ENCODE measurements at places on chromosomes 7 and 10.

DNA sequence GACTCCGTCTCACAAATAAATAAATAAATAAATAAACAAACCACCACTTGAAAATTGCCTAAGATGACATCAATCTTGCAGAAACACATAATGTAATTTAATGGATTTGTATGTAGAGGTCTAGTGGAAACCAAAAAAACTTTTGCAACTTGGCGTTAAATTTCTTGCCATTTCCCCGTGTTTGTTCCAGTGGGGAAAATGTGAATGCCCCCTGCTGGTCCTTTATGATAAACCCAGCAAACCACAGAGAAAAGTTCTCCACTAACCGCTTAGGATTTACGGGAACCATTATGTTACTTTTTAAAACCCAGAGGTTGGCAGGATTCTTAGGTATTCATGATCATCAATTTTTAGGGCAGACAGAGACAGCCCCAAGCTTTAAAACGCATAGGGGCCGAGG, 32.5 kb downstream of the LAMB4 start:
- no peak for DNase-seq

DNA sequence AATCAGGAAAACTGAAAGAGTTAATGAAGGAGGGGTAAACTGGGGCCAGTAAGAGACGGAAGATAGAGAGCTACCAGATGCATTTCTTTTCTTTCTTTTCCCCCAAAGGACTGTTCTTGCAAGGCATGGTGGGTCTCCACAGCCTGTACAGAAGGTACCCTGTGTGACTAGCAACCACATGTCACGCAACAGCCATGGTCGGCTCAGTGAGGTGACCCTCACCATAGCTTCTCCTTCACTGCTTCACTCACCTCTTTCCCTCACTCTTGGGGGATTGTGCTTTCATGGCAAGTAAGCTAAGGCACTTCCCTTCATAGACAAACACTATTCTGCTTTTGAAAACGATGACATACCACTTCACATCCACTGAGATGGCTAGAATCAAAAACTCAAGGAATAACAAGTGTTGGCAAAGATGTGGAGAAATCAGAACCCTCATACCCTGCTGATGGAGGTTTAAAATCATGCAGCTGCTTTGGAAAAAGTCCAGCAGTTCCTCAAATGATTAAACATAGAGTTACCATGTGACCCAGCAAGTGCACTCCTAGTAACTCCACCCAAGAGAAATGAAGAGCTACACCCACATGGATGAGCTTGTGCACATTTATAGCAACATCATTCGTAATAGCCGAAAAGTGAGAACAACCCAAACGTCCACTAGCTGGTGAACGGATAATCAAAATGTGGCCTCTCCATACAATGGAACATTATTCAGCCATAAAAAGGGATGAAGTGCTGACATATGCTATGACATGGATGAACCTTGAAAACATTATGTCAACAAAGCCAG, 3.8 kb upstream of the INSIG1 start:
- DNase-seq = no peak

DNA sequence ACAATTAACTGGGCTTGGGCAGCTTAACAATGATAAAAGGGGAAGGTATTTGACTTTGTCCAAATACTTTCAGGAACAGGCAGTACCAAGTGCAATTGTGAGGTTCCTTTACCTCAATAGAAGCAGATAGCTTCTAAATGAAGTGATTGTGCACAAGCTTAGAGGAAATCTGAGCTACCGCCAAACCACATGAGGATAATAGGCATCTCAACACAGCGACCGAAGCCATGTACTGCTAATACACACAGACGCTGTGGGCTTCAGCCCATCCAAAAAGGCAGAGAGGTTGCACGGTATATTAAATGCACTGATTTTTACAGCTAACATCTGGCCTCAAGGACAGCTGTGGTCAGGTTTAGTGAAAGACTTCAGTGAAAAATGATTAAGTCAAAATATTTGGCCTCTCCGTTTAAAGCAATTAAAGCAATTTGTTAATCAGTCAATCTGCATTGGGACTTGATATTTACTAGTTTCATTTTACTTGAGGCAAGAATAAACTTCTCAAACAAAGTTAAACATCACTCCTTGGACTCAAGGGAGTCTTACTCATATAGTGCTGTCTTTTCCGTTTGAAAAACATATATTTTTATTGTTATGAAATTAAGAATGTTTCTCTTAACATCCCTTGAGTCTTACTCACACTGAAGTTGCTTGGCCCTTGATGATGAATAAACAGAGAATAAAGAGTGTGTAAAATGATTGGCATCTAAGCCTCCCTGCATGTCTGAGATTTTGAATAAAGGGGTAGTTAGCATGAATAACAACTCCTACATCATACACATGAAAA, 306.3 kb downstream of the C7orf25 start:
- DNase-seq = no peak

DNA sequence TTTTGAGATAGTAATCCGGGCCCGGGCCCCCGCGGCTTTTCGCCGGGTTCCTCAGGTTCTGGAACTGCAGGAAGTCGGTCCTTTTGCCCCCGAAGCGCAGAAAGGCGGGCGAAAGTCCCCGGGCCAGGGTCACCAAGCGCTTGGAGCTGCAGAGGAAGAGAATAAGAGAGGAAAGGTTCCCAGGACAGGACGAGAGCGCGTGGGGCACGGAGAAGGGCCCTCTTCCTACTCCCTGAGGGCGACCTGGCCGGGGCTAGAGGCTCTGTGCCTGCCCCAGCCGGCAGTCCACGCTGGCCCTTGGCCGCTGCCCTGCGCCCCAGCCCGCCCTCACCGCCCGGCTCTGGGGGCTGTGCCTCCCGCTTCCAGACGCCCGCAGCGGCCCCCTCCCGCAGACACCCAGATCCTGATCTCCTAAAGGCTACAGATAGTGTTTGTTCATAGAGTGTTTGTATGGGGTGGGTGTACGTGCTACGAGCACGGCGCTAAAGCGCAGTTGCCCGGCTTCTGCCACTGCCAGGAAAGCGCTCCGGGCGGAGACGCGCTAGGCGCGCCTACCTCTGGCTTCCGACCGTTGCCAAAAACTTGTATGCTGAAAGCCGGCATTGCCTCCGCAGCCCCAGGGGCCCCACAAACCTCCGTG, 3.2 kb downstream of the HPSE2 start:
- DNase-seq = peak; percentile 30

DNA sequence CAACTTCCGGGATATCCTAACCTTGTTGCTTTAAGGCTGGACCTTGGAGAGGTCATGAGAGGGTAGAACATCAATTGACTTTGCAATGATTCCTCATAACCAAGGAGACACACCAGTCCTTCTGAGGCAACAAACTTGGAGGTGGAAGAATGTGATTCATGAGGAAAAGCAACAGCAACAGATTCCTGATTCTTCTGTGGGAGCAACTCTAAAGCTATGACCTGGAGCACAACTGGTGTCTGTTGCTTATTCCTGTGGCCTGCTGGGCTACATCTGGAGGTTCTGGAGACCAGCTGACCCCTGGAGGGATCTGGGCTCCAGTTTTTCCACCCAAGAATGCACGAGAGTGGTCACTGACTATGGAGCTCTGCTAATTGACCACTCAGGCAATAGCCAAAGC, 116.6 kb downstream of the CREB5 start:
- no peak for DNase-seq

DNA sequence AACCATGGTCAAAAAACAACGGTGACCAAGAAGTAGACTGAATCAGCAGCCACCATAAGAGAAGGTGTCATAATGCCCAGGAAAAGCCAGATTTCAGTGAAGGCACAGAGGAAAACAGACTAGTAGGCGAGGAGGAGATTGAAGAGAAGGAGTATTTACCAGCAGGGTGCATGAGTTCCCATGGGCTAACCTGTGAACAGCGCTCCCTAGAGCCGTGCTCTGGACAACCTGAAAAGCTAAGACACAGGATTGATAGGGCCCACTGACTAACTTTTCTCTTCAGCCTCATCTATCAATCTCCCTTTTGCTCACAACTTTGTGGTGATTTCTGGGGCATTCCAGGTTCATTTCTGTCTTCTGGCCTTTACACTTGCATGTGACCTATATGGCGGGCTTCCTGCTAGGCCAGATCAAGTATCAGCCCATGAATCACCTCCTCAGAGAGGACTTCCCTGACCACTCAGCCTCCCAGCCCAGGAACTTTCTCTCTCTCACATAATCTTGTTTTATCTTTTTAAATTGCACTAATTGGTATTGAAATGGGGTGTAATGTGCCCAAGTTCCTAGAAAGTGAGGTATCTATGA, 12.8 kb downstream of the ANKRD22 start:
- no peak for DNase-seq

- no peak for DNase-seq
Observed at GRCh38 chr10:33113466-33113865, 155.4 kb upstream of the ITGB1 start.

- no peak for DNase-seq
Observed at GRCh38 chr10:103103989-103104388, 89.1 kb downstream of the NT5C2 start.

GRCh38 chr10:95963202-95963990, 55.6 kb downstream of the CC2D2B start:
- DNase-seq = no peak

DNA sequence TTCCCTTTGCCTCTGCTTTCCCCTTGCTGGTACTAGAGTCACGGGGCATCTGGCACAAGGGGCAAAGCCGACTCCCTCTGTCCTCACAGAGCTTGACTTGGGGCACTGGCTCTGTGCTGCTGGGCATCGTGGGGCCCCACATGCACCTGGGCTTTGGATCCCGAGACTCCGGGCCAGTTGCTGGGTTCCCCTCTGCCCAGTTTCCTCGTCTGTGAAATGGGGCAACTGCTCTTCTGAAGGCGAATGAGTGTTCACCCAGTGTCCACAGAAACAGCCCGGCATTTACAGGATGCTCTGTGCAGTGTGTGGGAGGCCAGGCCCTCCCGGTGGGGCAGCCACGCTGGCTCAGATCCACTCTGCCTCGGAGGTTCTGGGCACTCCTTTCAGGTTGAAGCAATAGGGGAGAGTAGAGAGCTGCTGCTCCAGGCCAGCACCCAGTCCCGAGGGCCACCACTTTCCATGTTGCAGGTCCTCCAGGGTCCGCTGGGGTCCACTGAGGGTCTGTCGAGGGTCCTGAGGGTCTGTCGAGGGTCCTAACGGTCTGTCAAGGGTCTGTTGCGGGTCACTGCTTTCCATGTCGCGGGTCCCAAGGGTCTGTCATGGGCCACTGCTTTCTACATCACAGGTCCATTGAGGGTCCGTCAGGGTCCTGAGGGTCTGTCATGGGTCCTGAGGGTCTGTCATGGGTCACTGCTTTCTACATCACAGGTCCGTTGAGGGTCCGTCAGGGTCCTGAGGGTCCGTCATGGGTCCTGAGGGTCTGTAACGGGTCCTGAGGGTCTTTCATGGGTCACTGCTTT, 103.6 kb downstream of the VIPR2 start:
- peak; percentile 11 for DNase-seq

DNA sequence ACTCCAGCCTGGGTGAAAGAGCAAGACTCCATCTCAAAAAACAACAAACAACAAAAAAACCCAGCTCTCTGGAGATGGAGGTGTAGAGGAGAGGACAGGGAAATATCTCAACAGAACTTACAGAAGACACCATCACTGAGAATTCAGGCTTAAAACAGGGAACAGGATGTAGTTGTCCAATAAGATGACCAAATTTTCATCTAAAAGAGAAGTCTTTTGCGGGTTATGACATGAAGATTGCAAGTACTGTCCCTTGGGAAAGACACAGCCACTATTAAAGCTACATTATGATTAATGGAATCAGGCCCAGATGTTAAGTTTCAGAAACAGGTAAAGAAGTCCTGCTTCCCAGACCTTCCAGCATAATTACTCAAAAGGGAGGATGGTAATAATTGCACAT, 235.2 kb upstream of the NRP1 start:
- no peak for DNase-seq

GRCh38 chr7:23247603-23248335, 1.2 kb downstream of the GPNMB start:
- no peak for DNase-seq

DNA sequence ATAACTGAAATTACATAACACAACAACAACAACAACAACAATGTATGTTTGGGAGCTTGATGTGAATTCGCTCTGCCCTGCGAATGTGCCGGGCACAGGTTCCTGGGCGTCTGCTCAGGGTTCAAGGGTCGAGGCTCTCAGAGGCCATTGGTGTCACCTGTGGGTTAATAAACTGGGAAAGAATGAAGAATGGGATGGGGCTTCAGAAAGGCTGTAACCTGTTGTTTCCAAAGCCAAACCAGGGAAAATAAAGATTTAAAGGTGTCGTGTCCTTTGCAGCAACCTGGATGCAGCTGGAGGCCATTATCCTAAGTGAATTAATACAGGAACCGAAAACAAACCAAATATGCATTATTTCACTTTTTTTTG, 17.3 kb upstream of the KLRG2 start:
- DNase-seq = no peak

DNA sequence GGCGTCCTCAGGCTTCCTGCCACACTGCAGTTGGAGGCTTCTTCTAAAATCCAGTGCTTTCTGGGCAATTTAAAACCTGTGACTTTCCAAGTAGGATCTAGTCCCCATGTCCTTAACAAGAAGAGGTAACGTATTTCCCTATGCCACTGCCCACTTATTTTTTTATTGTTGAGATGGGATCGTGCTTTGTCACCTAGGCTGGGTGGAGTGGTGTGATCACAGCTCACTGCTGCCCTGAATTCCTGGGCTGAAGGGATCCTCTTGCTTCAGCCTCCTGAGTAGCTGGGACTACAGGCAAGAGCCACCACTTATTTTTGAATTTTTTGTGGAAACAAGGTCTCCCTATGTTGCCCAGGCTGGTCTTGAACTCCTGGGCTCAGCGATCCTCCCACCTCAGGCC, 63.4 kb downstream of the DAGLB start:
- DNase-seq = no peak

GRCh38 chr10:87092861-87093631, 1.6 kb downstream of the GLUD1 start:
- no peak for DNase-seq

- peak; percentile 71 for DNase-seq
Observed at GRCh38 chr7:26153241-26153822, 1.3 kb downstream of the NFE2L3 start.

GRCh38 chr7:132469264-132469663, 107.0 kb downstream of the PLXNA4 start:
- no peak for DNase-seq

GRCh38 chr10:62268027-62268398, 631 bp downstream of the RTKN2 start:
- DNase-seq = no peak

GRCh38 chr7:159114981-159115380, 29.7 kb downstream of the VIPR2 start:
- no peak for DNase-seq

DNA sequence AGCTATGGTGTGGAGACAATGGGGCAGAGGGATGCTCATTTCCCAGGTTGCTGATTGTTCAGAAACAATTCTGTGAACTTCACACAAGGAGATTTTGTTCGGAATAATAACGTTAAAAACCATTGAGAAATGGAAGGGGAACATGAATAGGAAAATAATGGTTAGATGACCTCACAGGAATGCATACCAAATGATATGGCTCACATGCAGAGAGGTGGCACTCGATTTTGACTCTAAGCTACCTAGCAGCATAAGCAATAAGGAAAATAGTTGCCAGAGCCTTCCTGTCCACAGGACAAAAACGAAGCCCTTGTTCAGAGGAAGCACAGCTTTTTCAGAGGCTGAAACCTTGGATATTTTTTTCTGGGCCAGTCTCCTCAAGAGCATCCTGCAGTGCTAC, 293.1 kb downstream of the ZEB1 start:
- DNase-seq = no peak

- DNase-seq = no peak
Observed at GRCh38 chr10:124003481-124003870, 89.9 kb downstream of the CHST15 start.
